CD4-positive, alpha-beta memory T cell (primary cell): ENCODE measurements at places on chromosomes 1 and 21. TPM values are rescaled to one million over a fixed set of nuclear protein-coding genes. Genes with fewer than 3 reads are reported as not detected.

The RNU1-4 gene
- total RNA-seq: 3,010 TPM

The TMEM52 gene
- total RNA-seq: 0.55 TPM

The ANGPTL3 gene
- total RNA-seq: not detected

The CELF3 gene
- not detected for total RNA-seq

The DLGAP3 gene
- 1.5 TPM for total RNA-seq

The APOBEC4 gene
- not detected for total RNA-seq

The CSRP1 gene
- total RNA-seq: 34.2 TPM

The CYP4A11 gene
- total RNA-seq: not detected

The OR2G6 gene
- not detected for total RNA-seq

The EDN2 gene
- not detected for total RNA-seq

- no peak overlapping the region for H3K4me3 ChIP-seq
- no peak overlapping the region for H3K27ac ChIP-seq
- no peaks in the 10 kb centered on the region for H3K36me3 ChIP-seq
- peaks cover 15% of the 10 kb centered on the region for H3K4me1 ChIP-seq
- DNase-seq: no peak
Measured at GRCh38 chr1:212244441-212244840, 40.8 kb upstream of the PPP2R5A start.

GRCh38 chr21:17402937-17403336, 109.9 kb upstream of the CXADR start:
- no peaks in the 10 kb centered on the region for H3K4me1 ChIP-seq
- no peak overlapping the region for H3K4me3 ChIP-seq
- no peaks in the 10 kb centered on the region for H3K27me3 ChIP-seq
- no peaks in the 10 kb centered on the region for H3K36me3 ChIP-seq

GRCh38 chr1:154157520-154158306, 2.8 kb upstream of the NUP210L start:
- DNase-seq: peak; percentile 91
- H3K4me1 ChIP-seq: peaks cover 66% of the 10 kb centered on the region
- H3K36me3 ChIP-seq: peaks cover 52% of the 10 kb centered on the region
- no peaks in the 10 kb centered on the region for H3K27me3 ChIP-seq
- H3K4me3 ChIP-seq: no peak overlapping the region

DNA sequence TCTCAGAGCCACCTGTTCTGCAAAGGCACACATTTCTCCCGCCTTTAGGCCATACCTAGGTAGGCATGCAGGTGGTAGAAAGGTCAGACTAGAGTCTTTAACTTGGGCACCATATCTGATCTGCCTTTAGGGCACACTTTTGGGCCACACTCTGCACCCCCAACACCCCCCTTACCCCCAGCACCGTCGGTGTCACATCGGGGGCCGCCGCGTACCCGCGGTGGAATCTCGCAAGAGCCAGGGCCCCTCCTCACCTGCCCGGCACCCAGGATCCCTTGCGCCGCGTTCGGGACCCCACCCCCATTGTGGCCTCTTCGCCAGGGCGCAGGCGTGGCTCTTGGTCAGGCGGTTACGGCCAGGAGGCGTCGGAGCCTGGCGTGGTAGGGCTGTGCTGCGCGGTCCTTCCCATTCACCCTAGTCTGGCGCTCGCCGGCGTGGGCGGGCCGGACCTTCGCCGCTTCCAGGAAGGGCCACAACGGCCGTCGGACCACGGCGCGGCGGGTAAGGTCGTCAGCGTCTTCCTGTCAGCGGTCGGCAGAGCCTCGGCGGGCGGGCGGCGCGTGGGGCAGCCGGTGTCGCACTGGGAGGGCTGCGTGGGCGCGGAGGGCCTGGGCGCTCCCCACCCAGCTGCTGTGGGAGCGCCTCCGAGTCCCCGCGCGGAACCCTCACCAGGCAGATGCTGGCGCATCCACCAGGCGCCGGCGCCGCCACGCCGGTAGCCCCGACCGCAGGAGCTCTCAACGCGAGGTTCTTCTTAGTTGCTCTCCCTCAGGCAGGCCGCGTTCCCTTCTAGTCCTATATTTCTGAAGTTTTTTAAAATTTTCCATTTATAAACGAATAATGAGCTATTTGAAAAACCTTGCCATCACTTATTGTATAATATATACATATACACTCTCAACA, at the start of gene DNAH14:
DNAH14 (plus strand) TSS at position 341 of the 903 bp plus-strand sequence. CDS start 23,028 bp downstream, outside the sequence.
- DNase-seq: no peak
- H3K4me3 ChIP-seq: no peak within 1 kb of the TSS
- H3K27ac ChIP-seq: no peak within 1 kb of the TSS
- H3K4me1 ChIP-seq: no peaks in the 10 kb centered on the region

- H3K4me3 ChIP-seq: no peak overlapping the region
- DNase-seq: peak; percentile 44
- no peaks in the 10 kb centered on the region for H3K4me1 ChIP-seq
- H3K36me3 ChIP-seq: no peaks in the 10 kb centered on the region
- H3K27me3 ChIP-seq: no peaks in the 10 kb centered on the region
Measured at GRCh38 chr1:15128520-15129313, 24.8 kb upstream of the TMEM51 start.

- no peak overlapping the region for H3K4me3 ChIP-seq
- no peaks in the 10 kb centered on the region for H3K4me1 ChIP-seq
- no peak overlapping the region for H3K27ac ChIP-seq
- no peak for DNase-seq
- no peaks in the 10 kb centered on the region for H3K27me3 ChIP-seq
- H3K36me3 ChIP-seq: no peaks in the 10 kb centered on the region
Measured at GRCh38 chr1:208302699-208303238, 58.6 kb upstream of the PLXNA2 start.

GRCh38 chr1:230629511-230629910, 12.8 kb upstream of the COG2 start:
- no peak overlapping the region for H3K4me3 ChIP-seq
- no peak overlapping the region for H3K27ac ChIP-seq
- no peaks in the 10 kb centered on the region for H3K27me3 ChIP-seq
- DNase-seq: no peak

DNA sequence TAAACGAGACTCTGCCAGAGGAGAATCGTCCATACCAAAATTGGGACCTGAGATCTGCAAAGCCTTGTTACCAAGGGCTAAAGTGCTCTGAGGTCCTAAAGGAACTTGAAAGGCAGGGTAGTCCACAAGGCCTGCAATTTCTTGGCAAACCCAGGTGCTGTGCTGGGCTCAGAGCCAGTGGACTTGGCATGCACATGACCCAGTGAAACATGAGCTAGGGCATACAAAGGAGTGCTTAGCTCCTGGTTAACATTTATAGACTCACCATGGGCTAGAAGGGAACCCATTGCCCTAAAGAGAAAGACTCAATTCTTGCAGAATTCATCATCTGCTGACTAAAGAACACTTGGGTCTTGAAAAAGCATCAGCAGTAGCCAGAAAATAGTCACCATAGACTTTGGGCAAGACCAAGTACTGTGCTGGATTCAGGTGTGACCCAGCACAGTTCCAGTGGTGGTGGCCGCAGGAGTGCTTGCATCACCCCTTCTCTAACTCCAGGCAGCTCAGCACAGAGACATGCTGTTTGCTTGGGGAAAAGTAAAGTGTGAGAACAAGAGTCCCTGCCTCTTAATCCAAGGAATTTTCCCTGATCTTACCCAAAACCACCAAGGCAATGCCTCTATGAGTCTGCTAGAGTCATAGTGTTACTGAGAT, 1069.4 kb upstream of the ADGRL2 start:
- no peak overlapping the region for H3K27ac ChIP-seq
- no peaks in the 10 kb centered on the region for H3K36me3 ChIP-seq
- H3K4me1 ChIP-seq: no peaks in the 10 kb centered on the region
- H3K27me3 ChIP-seq: no peaks in the 10 kb centered on the region
- no peak overlapping the region for H3K4me3 ChIP-seq

- H3K4me3 ChIP-seq: no peak overlapping the region
- no peak overlapping the region for H3K27ac ChIP-seq
- H3K27me3 ChIP-seq: no peaks in the 10 kb centered on the region
Measured at GRCh38 chr1:55117941-55118340, 78.6 kb downstream of the PCSK9 start.

DNA sequence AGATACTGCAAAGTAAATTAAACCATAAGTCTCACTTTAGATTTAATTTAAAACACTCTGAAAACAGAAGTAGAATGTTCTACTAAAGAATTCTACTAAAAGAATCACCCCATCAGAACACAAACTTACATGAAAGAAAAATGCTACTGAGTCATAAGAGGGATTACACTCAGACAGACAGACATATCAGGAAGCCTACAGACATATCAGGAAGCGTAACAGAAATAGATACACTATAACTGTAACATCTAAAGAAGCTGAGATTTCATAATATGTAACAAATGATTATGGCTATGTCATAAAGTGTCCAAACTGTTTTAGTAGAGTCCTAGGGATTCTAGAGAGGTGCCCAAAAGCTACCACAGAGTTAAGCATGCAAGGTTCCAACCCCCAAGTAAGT, 23.9 kb downstream of the FOXJ3 start:
- peaks cover 60% of the 10 kb centered on the region for H3K4me1 ChIP-seq
- DNase-seq: no peak
- H3K4me3 ChIP-seq: no peak overlapping the region
- no peak overlapping the region for H3K27ac ChIP-seq

- no peak overlapping the region for H3K4me3 ChIP-seq
- no peaks in the 10 kb centered on the region for H3K4me1 ChIP-seq
- H3K27ac ChIP-seq: no peak overlapping the region
- no peaks in the 10 kb centered on the region for H3K27me3 ChIP-seq
- DNase-seq: no peak
Measured at GRCh38 chr1:229371624-229372023, 28.8 kb upstream of the CCSAP start.

DNA sequence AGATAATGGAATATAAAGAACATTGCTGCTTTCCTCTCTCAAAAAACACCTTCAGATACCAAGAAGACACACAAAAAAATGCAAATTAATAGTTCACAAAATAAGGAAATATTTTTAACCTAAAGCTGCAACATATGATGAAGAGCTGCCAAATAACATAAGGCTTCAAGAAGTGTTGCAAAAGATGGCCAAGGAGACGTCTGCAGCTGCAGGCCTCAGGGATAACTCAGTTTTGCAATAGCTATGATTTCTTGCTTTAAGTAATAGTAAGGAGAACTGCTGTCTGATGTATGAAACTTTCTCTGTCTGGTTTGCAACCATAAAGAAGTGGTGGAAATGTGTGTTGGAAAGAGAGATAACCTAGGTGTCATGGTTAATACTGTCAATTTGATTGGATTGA, 1237.5 kb downstream of the MRPL39 start:
- H3K36me3 ChIP-seq: no peaks in the 10 kb centered on the region
- no peaks in the 10 kb centered on the region for H3K27me3 ChIP-seq

DNA sequence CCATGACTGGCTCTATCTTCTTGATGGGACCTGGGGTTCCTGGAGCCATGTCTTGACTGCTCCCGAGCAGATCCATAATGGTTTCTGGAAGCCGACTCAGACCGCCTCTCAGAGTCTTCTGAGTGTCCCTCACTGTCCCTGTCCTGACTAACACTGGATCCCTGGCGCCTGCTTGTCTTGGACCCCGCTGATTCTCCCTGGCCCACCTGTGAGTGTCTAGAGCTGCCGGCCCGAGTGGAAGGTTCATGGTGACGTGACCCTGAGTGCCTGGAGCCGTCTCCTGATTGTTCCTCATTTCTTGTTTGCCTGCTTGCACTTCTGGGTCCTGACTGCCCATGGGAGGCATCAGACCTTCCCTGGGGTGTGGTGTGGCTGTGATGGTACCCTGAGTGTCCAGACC, 15.1 kb downstream of the FLG start:
- H3K36me3 ChIP-seq: no peaks in the 10 kb centered on the region
- H3K4me3 ChIP-seq: no peak overlapping the region
- no peaks in the 10 kb centered on the region for H3K4me1 ChIP-seq
- no peak for DNase-seq

GRCh38 chr1:207305489-207305873, 16.0 kb upstream of the CD55 start:
- H3K27ac ChIP-seq: no peak overlapping the region
- no peaks in the 10 kb centered on the region for H3K36me3 ChIP-seq
- no peak for DNase-seq
- H3K4me1 ChIP-seq: peaks cover 14% of the 10 kb centered on the region

- H3K4me1 ChIP-seq: no peaks in the 10 kb centered on the region
- H3K27me3 ChIP-seq: no peaks in the 10 kb centered on the region
- no peak for DNase-seq
- no peak overlapping the region for H3K4me3 ChIP-seq
- H3K27ac ChIP-seq: no peak overlapping the region
Measured at GRCh38 chr1:56811331-56811730, 7.9 kb downstream of the FYB2 start.

GRCh38 chr1:220342853-220343252, 70.6 kb upstream of the RAB3GAP2 start:
- H3K4me3 ChIP-seq: no peak overlapping the region
- H3K36me3 ChIP-seq: no peaks in the 10 kb centered on the region
- no peak overlapping the region for H3K27ac ChIP-seq
- DNase-seq: no peak

DNA sequence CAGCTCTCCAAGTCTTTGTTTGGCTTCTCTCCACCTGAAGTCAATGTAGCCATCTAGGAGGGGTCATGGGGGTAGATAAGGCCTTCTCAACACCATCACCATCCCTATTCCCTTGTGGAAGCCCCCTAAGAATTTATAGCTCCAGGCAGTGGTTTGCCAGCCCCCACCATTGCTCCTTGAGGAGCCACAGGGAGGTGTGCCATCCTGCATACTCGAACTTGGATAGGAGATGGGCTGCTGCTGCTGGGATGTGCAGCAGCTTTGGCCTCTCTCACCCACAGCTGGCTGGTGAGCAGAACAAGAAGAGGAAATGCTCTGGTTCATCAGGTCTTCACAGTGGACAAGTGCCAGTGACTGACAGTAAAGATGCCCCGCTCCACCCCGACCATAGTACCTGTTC, 4.8 kb downstream of the NAXE start:
- peaks cover 22% of the 10 kb centered on the region for H3K4me1 ChIP-seq
- DNase-seq: no peak
- H3K27ac ChIP-seq: no peak overlapping the region
- no peaks in the 10 kb centered on the region for H3K27me3 ChIP-seq
- H3K4me3 ChIP-seq: no peak overlapping the region

DNA sequence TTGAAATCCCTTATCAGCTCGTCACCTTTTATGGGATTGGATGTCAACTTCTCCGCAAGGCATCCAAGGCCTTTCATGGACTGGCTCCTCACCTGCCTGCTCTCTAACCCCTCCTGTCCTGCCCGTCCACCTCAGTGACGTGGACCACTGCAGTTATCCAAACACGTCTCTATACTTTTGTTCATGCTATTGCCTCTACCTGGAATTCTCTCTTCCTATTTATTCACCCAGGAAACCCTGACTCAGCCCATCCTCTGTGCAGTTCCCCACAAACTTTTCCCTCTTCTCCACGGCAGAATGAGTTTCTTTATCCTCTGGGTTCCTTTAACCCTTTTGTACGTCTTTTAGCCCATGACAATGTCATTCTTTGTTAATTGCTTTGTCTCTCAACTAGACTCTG, 5.1 kb upstream of the UTP25 start:
- H3K4me3 ChIP-seq: no peak overlapping the region
- no peak for DNase-seq
- H3K27me3 ChIP-seq: no peaks in the 10 kb centered on the region
- H3K4me1 ChIP-seq: peaks cover 4% of the 10 kb centered on the region

- H3K27me3 ChIP-seq: no peaks in the 10 kb centered on the region
- H3K36me3 ChIP-seq: no peaks in the 10 kb centered on the region
- no peak for DNase-seq
- H3K4me1 ChIP-seq: no peaks in the 10 kb centered on the region
- no peak overlapping the region for H3K4me3 ChIP-seq
- H3K27ac ChIP-seq: no peak overlapping the region
Measured at GRCh38 chr1:210938416-210938925, 195.5 kb downstream of the KCNH1 start.
